ENCODE measurements at places on chromosomes 11 and 22. TPM values are rescaled to one million over a fixed set of nuclear protein-coding genes. Genes with fewer than 3 reads are reported as not detected.

The DEUP1 gene
- total RNA-seq = not detected

The OR8G1 gene
- total RNA-seq = not detected

The OR2AG1 gene
- not detected for total RNA-seq

The OR2AG2 gene
- 0.34 TPM for total RNA-seq

The CNIH2 gene
- 1.5 TPM for total RNA-seq
